ENCODE measurements at places on chromosomes 13 and 19.

DNA sequence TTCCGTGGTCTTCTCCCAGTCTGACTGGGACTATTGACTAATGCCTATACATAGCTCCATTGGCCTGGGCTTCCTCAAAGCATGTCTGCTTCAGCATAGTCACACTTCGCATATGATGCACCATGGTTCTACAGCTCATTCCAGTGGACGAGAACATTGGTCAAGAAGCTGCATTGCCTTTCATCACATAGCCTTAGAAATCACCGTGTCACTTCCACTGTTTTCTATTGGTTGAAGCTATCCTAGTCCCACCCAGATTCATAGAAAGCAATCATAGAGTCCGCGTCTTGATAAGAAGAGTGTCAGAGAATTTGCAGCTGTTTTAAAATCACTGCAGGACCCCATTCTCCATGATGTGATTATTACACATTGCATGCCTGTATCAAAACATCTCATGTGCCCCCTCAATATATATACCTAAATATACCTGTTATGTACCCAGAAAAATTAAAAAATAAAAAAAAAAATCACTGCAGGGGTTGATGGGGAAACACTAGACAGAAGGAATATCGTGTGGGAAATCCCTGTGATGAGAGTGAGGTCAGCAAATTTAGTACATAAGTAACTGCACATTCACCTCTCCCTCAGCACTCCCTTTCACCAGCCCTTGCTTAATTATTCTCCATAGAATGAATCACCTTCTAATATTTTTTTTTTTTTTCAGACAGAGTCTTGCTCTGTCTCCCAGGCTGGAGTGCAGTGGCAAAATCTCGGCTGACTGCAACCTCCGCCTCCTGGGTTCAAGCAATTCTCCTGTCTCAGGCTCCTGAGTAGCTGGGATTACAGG lies 2.2 kb upstream of the ARHGAP33 start:
- no peak for DNase-seq

GRCh38 chr19:48777720-48778119 lies 22.4 kb downstream of the FGF21 start:
- DNase-seq: peak; percentile 28

DNA sequence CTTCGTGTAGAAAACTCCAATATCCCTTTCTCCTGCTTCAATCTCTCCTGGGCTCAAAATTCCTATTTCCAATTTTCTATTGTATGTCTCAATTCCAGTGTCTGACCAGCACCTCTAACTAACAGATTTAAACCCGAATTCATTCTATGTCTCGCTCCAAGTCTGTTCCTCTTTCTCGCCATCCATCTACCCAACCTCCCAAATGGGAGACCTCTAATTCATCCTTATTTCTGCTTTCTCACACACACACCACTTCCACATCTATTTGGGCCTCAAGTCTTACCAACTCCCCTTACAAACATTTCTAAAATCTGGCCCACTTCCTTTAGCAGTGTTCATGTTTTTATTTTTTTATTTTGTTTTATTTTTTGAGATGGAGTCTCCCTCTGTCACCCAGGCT lies 53.3 kb downstream of the MBD3L2B start:
- no peak for DNase-seq

DNA sequence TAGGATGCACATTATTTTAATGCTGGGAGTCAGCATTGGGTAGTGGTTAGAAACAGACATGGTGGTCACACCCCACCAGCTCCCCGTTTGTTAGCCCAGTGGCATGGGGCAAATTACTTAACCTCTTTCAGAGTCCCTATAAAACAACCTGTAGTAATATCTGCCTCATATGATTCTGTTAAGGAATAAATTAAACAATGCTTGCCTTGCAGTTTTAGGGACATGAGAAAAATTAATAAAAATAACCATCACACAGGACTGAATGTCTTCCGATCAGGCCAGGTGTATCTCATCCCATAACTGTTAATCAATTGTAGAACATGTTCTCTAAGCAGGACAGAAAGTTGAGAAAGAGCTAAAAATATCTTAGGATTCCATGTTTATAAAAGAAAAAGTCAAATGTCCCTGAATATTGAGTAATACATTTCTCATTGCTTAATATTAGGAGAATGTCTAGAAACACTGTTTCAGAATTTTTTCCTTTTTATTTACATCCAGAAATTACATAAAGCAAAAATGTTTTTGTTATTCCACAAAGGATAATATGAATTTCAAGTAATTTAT lies 196.5 kb downstream of the GPC6 start:
- DNase-seq: no peak

DNA sequence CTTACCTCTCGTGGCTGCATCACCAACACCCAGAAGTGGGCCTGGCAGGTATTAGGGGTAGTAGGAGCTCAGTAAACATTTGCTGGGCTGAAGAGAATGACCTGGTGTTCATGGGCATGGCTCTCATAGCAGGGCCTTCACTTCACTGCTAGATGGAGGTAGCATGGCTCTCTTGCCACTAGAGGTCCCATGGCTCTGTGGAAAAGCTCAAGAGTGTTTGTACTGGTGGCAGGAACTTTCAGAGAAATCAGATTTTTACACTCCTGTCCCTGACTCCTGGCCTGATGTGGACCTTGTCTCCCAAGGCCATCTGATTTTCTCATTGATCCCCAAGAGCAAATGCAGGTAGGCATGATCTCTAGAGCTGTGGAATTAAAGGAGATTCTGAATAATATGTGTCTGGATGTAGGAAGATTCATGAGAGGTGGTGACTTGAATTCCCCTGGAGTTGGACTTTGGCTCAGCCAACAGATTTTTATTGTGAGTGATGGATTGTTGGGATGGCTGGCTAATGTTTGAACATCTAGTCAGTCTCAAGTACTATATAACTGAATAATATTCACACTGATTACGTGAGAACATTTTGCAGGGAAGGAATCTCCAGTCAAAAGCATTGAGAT lies 5.7 kb downstream of the ZNF574 start:
- no peak for DNase-seq

DNA sequence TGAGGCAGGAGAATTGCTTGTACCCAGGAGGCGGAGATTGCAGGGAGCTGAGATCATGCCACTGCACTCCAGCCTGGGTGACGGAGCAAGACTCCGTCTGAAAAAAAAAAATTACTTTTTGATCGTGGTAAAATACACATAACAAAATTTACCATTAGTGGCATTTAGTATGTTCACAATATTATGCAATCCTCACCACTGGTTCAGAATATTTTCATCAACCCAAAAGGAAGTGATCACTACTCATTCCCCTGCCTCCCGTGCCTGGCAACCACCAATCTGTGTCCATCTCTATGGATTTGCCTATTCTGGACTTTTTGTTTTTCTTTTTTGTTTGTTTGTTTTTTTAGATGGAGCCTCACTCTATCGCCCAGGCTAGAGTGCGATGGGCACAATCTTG lies 1.2 kb upstream of the PALM3 start:
- DNase-seq: no peak

GRCh38 chr19:53109527-53109926 lies 6.3 kb upstream of the ZNF160 start:
- DNase-seq: no peak

GRCh38 chr19:6062274-6062673 lies 48.0 kb downstream of the RFX2 start:
- DNase-seq: peak; percentile 79

DNA sequence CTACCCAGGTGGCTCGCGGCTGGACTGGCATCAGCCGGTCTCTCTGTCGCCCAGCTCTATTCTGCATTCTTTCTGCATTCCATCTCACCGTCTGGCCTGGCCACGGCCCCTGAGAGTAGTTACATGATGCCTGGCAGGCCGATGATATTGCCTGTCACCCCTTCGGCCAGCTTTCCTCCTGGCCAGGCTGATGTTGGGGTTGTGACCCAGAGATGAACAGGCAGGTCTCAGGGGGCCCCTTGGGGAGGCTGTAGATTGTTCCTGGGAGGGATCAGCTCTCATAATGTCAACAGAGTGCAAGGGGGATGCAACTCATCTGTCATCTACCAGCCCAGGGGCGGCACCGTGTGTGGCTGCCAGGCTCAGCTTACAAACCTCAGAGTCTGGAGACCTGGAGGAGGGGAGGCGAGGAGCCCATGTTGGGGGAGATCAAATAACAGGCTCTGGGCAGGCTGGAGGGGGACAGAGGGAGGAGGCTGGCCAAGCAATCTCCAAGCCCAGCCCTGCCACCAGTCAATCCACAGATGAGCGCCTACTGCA lies 13.6 kb upstream of the FBXO17 start:
- DNase-seq: no peak

DNA sequence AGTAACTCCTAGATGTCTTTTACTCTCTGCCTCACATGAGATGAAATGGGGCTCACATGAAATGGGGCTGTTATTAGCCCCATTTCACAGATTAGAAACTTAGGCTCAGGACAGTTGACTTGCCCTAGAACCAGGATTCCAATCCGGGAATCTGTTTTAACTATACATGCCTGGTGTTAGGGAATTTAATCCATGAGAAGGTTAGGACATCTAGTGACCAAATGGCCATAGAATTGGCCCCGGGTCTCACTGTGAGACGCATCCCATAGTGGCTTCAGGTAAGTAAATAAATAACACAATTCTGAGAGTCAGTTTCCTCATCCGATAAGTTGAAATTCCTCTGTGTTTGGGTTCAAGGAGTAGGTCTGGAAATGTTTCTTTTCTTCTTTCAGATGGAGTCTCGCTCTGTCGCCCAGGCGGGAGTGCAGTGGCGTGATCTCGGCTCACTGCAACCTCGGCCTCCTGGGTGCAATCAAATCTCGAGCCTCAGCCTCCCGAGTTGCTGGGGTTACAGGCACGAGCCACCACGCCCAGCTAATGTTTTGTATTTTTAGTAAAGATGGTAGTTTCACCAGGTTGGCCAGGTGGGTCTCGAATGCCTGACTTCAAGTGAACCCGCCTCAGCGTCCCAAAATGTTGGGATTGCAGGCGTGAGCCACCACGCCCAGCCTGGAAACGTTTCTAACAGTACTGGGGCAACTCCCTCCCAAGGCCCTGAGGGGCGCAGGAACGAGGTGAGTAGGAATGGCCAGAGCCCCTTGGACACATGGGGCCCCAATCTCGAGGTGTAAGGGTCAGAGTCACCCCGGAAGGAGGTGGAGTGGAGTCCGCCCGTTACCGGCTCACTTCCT lies 1.2 kb upstream of the ZNF574 start:
- DNase-seq: no peak

DNA sequence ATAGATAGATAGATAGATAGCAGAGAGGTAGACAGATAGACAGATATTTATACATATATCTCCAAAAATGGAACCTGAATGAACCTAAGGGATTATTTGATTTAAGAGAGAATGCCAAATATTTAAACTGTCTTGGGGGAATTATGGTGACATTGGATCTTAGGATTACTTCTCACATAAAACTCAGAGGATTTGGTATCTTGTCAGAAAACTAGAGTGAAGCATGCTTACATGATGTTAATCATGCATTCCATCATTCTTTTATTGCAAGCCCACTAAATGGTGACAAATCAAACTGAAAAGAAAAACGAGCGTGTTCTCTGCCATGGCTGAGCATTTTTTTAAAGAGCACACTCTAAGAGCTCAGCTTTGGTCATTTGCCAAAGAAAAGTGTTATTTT lies 165.2 kb downstream of the PCDH9 start:
- DNase-seq: no peak

DNA sequence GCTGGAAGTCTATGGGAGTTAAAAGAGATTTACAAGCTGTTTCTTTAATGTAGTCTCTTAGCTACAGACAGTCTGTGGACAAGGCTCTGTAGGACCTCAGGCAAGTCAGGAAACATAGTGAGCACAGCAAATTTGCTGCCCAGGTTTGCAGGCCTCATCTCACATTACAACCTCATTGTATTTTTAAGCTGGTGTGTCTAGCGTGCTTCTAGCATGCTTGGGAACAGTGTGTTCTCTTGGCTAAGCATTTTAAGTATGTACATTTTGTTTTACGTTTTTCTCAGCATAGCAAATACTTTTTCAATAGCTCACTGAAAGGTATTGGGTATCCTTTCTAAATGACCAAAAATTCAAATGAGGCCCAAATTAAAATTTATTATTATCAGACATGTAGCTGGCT lies 113.2 kb downstream of the STARD13 start:
- DNase-seq: no peak

GRCh38 chr19:31223740-31224534 lies 125.3 kb downstream of the TSHZ3 start:
- peak; percentile 10 for DNase-seq

GRCh38 chr19:10096615-10096963 lies 5.9 kb downstream of the ANGPTL6 start:
- DNase-seq: no peak

- no peak for DNase-seq
These were observed 32.2 kb downstream of the SLAIN1 start for GRCh38 chr13:77729502-77730221.

- DNase-seq: no peak
These were observed 47.1 kb upstream of the MRI1 start for GRCh38 chr19:13717194-13717643.

- DNase-seq: peak; percentile 86
These were observed 933 bp downstream of the TFPT start for GRCh38 chr19:54114340-54115108.

DNA sequence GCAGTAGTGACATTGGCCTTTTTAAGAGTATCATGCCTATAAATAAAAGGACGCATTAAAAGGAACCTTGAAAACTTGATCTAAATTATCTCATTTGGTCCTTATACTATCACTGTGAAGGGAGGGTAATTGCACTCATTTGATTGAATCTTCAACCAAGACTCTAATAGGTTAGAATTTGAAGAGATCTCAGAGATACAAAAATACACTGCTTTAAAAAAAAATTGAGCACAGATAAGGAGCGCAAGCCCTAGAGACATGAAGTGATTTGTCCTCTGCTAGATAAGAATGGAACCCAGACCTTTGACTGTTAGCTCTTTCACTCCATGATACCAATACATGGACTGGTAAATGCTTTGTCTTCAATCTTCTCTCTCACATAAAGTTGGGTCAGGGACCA lies 58.2 kb upstream of the RXFP2 start:
- DNase-seq: no peak

- no peak for DNase-seq
These were observed 467.9 kb downstream of the SLITRK1 start for GRCh38 chr13:83414393-83414792.

DNA sequence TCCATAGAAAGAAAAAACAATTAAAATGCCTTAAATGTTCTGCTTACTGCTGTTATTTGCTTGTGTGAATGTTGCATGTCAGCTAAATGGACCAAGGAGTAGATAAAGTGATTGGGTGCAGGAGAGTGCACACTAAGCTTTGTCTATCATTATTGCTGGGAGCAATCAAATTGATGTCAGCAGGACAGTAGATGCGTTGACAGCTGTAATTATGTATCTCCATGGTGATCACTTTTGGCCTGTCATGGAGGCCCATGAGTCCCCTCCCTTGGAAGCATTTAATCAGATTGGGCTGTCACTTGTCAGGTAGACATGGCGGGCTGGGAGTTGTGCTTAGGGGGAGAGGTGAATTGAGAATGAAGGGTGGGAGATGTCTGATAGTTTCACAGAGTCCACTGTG lies 215.3 kb downstream of the PCCA start:
- no peak for DNase-seq

GRCh38 chr13:99546878-99547277 lies 45.6 kb downstream of the TM9SF2 start:
- DNase-seq: no peak

DNA sequence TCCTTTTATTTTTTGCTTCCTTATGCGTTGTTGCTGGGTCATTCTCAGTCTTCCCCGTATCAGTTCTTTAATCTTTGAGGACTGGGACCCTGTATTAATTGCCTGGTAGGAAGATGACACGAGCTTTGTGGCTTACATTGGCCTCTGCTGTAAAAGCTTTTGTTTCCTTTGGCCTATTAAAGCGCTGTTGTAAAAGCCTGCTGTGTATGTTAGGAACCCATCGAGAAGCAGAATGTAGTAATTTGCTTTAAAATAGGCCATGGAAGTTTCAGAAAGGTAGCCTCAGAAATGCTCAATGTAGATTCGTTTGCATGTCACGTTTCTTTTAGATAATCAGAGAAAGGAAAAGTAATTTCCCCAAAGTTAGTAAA lies 257.5 kb upstream of the STARD13 start:
- DNase-seq: no peak

All from left lung (tissue), 14 donors.